ENCODE measurements at places on chromosomes 1 and 21. TPM values are rescaled to one million over a fixed set of nuclear protein-coding genes. Genes with fewer than 3 reads are reported as not detected.

The PRKAA2 gene
- total RNA-seq, result not detected

The ADGRB2 gene
- total RNA-seq, result 0.13 TPM

The GOLT1A gene
- not detected for total RNA-seq

The KCNH1 gene
- not detected for total RNA-seq

The EGLN1 gene
- 37.8 TPM for total RNA-seq

The NPPB gene
- not detected for total RNA-seq

The GUCA2B gene
- not detected for total RNA-seq

The COL24A1 gene
- total RNA-seq, result not detected

The MCOLN3 gene
- total RNA-seq, result 0.32 TPM

The LBR gene
- total RNA-seq, result 147 TPM

The TOMM20 gene
- total RNA-seq, result 123 TPM

The LRRC53 gene
- total RNA-seq, result not detected

The SOAT1 gene
- 77.2 TPM for total RNA-seq

The TSPAN1 gene
- not detected for total RNA-seq

The AGTRAP gene
- total RNA-seq, result 11.0 TPM

The PODN gene
- not detected for total RNA-seq

The LRRC38 gene
- not detected for total RNA-seq

The LRRC8B gene
- total RNA-seq, result 39.7 TPM

The PLPPR4 gene
- total RNA-seq, result not detected

The WLS gene
- not detected for total RNA-seq

The DSCAM gene
- total RNA-seq, result not detected

The RIPPLY3 gene
- total RNA-seq, result 0.08 TPM

The PROK1 gene
- total RNA-seq, result not detected
